ENCODE measurements at places on chromosomes 3 and 15. TPM values are rescaled to one million over a fixed set of nuclear protein-coding genes. Genes with fewer than 3 reads are reported as not detected.
A peak's percentile ranks its signal among the peaks of the same experiment; 100 is the strongest.

GRCh38 chr15:48396020-48396419, 64.8 kb downstream of the DUT start:
- no peak for DNase-seq

DNA sequence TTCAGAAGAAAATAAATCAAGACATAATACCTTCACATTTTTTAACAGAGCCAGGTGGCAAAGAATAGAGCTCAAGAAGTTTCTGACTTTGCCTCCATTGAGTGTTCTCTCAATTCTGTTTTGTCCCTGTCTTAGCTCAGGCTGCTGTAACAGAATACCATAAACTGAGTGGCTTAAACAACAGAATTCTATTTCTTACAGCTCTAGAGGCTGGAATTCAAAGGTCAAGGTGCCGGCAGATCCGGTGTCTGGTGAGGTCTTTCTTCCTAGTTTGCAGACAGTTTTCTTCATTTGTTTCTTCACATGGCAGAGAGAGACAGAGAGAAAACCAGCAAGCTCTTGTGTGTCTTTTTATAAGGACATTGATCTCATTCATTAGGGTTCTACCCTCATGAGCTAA, 25.6 kb downstream of the IQCH start:
- DNase-seq = no peak

DNA sequence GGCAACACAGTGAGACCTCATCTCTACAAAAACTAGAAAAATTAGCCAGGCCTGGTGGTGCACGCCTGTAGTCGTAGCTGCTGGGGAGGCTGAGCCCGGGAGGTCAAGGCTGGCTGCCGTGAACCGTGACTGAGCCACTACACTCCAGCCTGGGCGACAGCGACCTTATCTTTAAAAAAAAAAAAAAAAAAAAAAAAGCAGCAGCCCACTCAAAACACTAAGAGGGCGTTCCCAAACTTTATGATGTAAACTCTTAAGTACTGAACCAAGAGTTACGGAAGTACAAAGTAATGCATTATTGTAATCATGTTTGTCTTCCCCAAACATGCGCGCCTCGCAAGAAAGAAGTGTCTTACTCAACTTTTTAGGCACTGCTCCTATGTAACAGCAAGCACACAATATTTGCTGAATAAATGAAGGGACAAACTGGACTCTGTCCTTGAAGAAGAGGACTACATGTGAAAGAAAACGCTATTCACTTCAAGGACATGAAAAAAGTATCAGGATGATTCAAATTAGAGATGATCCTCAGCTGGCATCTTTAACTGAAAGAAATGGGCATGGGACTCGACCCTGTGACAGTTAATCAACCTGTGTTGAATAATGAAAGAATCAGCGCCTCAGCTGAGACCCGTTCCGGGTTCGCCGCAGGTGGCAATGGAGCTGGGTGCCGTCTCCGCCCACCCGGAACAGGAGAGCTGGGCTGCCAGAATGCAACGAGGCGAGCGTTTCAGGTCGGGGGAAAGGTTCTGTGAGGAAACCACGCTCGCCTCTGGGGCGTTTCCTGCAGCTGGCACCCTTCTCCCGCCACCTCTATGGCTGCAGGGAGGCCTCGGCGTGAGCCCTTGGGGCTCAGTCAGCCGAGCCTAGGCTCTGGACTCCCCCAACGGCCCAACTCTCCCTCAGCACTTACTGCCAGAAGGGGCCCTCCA, 718 bp downstream of the SPG11 start:
- DNase-seq = peak; percentile 17

- DNase-seq = no peak
These were observed 837.4 kb downstream of the CADM2 start for GRCh38 chr3:85796140-85796539.

- DNase-seq = no peak
These were observed 8.3 kb upstream of the EPHA3 start for GRCh38 chr3:89098964-89099585.

- no peak for DNase-seq
These were observed 5.3 kb downstream of the TUBGCP4 start for GRCh38 chr15:43376017-43376705.

DNA sequence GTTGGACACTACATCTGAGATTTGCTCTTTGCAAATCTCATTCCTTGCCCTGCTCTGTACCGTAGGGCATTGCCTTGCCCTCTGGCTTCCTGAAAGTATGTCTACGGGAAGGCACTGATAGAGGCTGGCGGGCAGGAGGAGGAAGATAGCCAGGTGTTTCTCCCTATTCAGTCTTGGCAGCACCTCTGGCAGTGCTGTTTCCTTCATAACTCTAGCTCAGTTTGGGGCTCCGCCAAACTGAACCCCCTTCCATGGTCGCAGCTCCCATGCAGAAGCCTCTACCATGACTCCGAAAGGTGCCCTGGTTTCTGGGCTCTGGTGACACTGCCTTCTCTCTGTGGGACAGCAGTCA, 122.3 kb upstream of the PRR20G start:
- no peak for DNase-seq

GRCh38 chr3:50961386-50961785, 286.7 kb downstream of the DOCK3 start:
- DNase-seq = no peak

The FAM98B gene
- polyA plus RNA-seq = 13.4 TPM

The VGLL3 gene
- polyA plus RNA-seq = 5.7 TPM

The CHRD gene
- polyA plus RNA-seq = 11.5 TPM

The AMIGO3 gene
- polyA plus RNA-seq = 1.1 TPM
